ENCODE measurements at places on chromosomes 16 and 17.
A peak's percentile ranks its signal among the peaks of the same experiment; 100 is the strongest.

GRCh38 chr17:4788159-4788806, 481 bp upstream of the GLTPD2 start:
- DNase-seq = no peak

DNA sequence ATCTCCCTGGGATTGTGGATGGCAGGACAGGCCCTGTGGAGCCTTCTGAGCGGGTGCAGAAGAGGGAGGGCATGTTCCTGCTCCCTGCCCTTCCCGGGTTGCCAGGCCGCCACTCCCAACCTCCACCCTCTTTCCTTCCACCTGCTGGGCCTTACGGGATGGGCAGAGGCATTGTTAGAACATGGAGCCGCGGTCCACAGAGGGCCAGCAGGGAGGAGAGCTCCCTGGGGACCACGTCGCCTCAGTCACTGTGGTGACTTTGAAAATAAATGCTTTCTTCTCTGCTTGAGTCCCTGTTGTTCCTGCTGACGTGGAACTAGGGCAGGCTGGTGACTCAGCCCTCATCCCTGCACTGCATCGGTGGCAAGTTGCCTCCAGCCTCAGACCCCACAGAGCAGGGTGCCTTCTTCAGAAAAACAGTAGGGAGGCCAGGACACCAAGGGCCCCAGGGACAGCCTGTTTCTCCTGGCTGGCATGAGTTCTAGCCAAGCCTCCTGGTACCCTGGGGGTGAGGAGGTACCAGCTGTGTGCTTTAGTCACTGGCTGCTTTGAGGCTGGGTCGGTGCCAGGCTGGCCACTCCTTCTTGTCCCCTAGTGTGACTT, 224.9 kb downstream of the SEC14L1 start:
- no peak for DNase-seq

DNA sequence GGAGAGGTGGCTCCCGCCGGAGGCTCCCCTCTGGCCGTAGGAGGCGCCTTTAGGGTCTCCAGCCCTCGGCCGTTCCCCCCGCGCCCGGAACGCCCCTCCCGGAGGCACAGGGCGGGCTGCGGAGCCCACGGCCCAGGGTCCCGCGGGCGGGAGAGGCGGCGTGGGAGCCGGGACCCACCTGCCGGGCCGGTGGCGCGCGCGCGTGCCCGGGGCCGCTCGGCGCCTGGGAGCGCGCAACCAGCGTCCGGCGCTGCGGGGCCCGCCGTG, at the start of gene MIF4GD:
TSS of gene MIF4GD (minus strand) at position 266 of the 267 bp plus-strand sequence. CDS start 1,036 bp downstream, outside the sequence.
- DNase-seq = no peak

GRCh38 chr17:67186782-67187181, 58.2 kb downstream of the HELZ start:
- no peak for DNase-seq

GRCh38 chr16:6602405-6602804, 730.2 kb upstream of the RBFOX1 start:
- no peak for DNase-seq

DNA sequence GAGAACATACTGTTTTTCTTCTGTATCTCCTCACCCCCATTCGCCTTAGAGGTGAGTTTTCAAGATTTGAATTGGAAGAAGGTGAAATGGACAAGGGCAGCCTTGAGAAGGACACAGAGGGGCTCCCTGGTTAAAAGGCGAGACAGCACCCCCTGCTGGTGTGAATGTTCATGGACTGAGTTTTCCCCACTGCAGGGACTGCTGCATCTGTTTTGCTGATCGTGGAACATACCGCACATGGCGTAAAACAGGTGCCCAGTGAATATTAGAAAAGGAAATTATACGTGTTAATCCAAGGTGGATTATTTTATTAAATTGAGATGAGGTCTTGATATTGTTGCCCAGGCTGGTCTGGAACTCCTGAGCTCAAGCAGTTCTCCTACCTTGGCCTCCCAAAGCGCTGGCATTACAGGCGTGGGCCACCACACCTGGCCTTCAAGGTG, 54.5 kb downstream of the NDE1 start:
- DNase-seq = peak; percentile 33

DNA sequence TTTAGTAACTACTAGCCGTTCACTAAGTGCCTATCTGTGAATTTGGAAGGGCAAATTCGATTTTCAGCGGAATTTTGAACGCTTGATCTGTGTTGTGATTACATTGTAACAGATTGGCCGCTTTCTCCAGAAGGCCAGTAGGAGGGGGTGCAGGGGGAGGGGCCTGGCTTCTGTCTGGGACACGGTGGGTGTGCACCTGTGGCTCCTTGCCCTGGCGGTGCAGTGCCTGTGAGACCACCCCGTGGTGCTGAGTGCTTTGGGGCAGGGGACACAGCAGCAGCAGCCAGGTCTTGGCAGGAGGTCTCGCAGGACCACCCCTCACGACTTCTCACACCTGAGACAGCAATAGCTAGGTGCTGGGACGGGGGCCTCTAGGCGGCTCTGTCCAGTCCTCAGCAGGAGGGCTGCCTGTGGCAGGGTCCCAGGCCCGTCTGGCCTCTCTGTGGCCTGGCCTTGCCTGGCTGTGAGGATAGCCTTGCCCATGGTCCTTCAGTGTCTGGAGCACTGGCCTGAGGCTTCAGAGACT, 1.8 kb downstream of the UBE2I start:
- DNase-seq = no peak

Data from stimulated activated CD8-positive, alpha-beta memory T cell treated with anti-CD3 and anti-CD28 coated beads, Interleukin-12 subunit alpha, Interleukin-12 subunit beta, amount 100 ng/mL, for 4 hours (primary cell).